ENCODE measurements at places on chromosomes 6 and 20.

- DNase-seq = no peak
Measured at GRCh38 chr6:82924799-82925535, 140.7 kb downstream of the UBE3D start.

- peak; percentile 78 for DNase-seq
Measured at GRCh38 chr6:155117256-155117655, 122.1 kb downstream of the TIAM2 start.

DNA sequence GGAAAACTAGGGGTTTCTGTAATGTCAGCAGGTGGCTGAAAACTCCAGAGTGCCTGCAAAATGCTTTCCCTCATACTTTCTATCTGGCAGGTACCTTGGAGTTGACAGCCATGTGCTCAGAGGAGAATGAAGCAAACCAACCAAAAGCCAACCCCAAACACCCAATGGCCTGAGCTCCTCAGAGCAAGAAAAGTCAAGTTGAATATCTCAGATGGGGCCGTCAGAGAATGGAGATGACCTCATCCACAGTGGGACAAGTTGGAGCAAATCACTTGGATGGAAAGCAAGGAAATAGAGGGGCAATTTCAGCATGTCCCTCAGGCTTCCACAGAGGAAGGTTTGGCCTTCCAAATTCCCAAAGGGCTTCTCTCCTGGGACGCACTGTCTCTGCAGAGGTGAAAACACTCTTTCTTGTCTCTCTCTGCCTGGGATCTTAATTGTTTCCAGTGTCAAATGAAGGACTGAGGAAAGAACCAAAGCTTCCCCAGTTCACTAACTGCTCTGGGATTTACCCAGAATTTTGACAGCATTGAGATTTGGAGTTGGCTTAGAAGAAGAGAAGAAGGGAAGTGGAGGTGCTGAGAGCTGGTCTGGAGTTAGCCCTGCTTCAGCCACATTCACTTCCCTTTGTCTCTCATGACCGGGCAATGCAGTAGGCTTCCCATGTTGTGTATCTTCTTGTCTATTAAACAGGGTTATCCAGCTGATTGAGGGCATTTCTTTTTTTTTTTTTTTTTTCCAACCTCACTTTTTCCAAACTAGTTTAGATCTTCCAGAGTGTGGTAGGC is 42.2 kb downstream of the PRND start:
- no peak for DNase-seq

DNA sequence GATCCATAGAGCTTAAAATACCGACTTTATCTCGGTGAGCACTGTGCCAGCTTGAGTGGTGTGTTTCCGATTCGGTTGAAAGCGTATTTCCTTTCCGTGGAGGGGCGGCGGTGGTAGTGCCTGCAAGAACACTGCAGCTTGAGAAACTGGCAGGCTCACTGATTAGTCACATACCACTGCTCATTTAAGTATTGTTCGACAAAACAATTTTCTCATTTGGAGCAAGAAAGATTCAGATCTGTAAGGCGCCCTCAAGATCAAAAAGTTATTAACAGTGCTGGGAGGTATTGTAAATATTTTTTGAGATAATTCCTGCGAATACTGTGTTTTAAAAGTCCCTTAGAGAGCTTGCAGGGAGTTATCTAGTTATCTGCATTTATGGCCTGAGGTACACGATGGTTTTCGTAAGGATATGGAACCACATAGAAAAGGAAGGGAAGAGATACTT is 1.3 kb downstream of the MAPK14 start:
- peak; percentile 38 for DNase-seq

GRCh38 chr6:159399751-159400221 is 230.6 kb downstream of the FNDC1 start:
- DNase-seq = no peak

- DNase-seq = no peak
Measured at GRCh38 chr6:115310156-115310555, 750.5 kb downstream of the FRK start.

- DNase-seq = no peak
Measured at GRCh38 chr6:3052481-3053230, 15.6 kb upstream of the RIPK1 start.

DNA sequence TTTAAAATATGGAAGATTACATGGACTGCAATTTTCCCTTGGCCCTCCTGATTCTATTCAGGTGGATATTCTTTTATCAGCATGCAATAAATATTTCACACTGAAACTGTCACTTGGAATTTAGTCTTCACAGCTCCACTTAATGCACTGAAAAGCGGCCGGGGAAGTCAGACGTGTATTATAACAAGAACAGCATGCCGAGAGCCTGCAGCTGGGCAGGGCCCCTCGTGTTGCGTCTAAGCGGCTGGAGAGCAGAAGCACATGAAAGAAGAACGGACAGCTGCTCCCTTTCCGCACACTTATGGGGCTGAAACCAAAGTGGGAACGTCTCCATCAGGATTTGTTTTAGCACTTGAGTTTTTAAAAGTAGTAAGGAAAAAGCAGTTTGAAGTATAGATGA is 57.2 kb downstream of the LYRM4 start:
- DNase-seq = no peak

DNA sequence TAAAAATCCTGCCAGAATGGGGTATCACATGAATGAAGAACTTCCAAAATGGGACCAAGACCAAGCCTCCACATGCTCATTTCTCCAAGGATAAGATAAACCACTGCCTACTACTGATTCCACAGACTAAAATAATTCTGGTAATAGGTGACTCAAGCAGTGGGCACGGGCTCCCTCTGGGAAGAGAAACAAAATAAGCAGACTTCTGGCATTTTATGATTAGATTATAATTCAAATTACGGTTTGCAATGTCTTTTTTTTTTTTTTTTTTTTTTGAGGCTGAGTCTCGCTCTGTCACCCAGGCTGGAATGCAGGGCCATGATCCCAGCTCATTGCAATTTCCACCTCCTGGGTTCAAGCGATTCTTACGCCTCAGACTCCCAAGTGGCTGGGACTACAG is 16.0 kb downstream of the UQCC1 start:
- DNase-seq = peak; percentile 32

GRCh38 chr6:30724906-30725667 is 4.9 kb downstream of the TUBB start:
- DNase-seq = no peak

GRCh38 chr6:12645941-12646340 is 70.6 kb upstream of the PHACTR1 start:
- DNase-seq = no peak

GRCh38 chr20:4256874-4257273 is 241.5 kb upstream of the RNF24 start:
- no peak for DNase-seq

DNA sequence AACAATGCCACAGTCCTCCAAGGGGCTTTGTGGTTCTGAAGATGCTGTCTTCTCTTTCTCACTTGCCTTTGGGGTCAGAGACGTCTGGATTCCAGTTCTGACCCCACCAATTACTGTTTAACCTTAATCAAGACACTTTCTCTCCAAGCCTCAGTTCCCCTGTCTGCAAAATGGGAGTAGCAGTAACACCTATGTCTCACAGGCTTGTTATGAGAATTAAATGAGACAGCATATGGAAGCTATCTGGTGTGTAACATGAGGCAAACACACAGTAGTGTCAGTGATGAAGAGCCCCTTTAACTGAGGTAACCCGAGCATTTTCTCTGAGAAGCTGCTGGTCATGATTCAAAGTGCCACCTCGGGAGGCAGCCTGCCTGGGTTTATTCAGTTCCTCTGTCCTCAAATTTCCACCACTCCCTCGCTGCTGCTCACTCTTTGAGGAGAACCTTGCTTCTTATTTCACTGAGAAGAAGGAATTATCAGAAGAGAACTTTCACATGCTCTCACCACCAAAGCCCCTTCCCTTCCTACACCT is 11.7 kb downstream of the PPIL1 start:
- no peak for DNase-seq

DNA sequence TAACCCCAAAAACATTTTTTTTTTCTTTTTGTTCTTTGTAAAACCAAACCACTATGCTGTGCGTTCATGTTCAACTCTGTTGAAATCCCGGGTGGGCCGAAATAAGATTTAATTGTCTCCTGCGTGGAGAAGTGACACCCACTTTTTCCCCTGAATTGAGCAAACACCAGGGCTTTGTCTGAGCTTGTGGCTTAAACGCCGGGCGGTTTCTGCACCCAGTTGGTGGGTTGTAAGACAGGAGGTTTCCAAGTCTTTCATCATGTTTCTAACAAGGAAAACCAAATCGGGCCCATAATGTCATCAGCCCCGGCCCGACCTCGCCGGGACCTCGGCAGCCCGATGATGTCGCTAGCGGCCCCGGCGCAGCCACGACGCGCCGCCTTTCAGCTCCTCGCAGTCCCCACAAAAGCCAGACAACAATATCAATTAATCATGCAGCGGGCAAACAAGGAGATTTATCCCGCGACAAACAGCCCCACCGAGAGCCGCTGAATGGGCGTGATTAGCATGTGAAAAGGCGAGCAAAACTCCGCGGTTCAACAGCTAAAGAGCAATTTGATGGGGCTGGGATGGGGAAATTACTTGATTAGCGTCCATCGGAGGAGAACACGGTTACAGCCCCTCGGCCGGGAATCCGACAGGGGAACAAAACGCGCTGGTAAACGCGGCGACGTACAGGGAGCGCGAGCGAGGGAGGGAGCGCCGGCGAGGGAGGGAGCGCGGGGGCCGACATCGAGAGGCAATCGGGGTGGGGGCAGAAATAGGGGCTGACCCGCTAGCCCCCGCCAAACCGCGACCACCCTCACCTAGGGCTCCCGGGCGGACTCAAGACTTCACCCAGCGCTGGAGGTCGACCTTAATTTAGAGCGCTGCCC is 5.3 kb downstream of the LINC00237 start:
- no peak for DNase-seq

DNA sequence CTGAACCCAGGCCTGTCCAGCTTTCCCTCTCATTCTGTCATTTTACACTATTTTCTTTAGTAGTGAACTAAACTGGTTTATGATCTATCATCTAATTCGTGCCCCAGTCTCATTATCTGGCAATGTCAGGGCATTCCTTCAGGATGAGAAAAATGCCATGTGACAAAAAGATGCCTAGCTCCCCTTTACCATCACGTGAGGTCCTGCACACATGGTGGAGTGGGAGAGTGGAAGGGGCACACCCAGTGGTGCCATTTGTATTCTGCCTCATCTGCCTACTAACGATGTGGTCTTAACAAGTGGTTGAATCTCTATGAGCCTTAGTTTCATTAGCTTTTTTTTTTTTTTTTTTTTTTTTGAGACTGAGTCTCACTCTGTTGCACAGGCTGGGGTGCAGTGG is 41.2 kb downstream of the CDC5L start:
- no peak for DNase-seq

- no peak for DNase-seq
Measured at GRCh38 chr20:16441546-16442164, 131.6 kb downstream of the KIF16B start.

DNA sequence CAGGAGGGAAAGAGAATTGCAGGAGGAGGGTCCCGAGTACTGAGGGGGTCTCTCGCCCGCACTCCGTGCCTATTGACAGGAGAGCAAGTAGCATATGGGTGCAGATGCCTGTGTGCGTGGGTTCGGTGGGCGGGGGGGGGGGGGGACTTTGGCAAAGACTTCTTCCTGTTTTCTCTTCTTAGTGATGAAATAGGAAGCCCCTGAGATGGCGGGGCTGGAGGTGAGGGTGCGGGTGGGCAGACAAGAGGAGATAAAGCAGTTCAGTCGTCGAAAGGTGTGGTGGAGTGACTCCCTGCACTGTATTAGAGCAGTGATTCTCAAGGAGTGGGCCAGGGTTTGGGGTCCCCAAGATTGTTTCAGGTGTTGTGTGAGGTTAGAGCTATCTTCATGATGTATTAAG is 3.7 kb downstream of the NAA20 start:
- no peak for DNase-seq

GRCh38 chr6:119207971-119208725 is 129.7 kb upstream of the FAM184A start:
- DNase-seq = peak; percentile 32

GRCh38 chr6:149563203-149563927 is 2.8 kb upstream of the GINM1 start:
- peak; percentile 41 for DNase-seq

DNA sequence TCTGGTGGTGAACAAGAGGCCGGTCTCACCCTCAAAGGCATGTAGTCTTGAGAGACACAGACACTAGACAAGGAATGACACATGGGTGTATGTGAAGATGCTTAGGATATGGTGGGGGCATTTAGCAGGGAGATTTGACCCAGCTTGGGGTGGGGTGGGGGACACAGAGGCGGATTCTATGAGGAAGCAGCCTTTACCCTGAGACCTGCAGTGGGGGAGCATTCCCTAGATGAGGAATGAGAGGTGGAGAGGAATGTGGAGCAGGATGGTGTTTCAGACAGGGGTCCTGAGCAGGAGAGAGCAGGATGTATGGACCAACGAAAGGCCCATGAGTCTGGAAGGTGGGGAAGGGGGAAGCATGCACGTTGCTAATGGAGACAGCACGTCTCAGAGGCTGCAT is 57.8 kb downstream of the PHACTR3 start:
- no peak for DNase-seq

DNA sequence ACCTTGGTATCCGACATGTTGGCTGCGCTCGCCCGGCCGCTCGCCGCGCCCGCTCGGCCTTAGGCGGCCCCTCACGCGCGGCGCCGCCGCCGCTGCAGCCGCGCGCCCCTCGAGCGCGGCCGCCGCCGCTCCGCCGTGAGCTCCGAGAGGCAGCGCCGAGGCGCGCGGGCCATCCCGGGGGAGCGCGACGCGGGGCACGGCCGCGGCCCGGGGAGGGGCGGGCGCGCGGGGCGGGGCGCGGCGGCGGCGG is at the start of gene KIF13A:
Gene KIF13A (minus strand): TSS at position 189 of the 250 bp plus-strand sequence. CDS start 172 bp downstream, at position 17.
- DNase-seq = no peak

DNA sequence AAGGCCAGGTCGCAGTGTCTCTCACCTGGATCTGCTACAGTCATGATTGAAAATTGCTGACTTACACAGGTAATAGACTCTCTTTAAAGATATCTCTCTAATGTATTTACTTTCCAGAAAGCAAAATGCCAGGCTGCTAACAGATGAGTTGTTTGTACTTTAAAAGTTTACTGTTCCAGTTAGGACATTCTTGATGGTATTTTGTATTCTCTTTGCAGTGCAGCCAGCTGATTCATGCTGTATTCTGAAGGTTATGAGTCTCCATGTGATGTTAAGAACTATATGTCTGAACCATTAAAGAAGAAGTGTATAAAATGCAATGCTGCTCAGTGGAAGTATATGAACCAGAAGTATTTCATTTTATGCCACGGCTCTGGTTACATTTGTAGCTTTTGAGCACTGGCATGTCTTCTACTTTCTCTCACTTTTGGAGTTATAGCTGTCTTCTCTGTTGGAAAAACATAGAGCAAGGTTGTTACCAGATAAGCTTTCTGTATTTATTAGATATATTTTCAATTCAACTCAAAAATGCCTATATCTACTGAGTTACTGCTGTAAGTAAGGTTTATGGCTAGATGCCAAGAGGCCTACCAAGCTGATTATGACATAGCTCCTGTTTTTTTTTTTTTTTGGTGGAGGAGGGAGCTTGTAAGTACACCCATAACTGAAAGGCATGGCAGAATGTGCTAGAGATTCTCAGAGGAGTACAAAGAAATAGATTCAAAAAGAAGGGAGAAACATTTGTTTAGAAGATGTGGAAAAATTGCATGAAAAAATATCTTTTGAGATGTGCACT is 130.5 kb upstream of the MAN1A1 start:
- DNase-seq = peak; percentile 41

GRCh38 chr6:154329350-154330170 is 27.0 kb downstream of the IPCEF1 start:
- DNase-seq = no peak
